ENCODE measurements at places on chromosomes 3 and 15. TPM values are rescaled to one million over a fixed set of nuclear protein-coding genes. Genes with fewer than 3 reads are reported as not detected.

TP63 gene
- 2.9 TPM for total RNA-seq

FBXW12 gene
- total RNA-seq, result 0.23 TPM

PPCDC gene
- 21.3 TPM for total RNA-seq

SLC28A2 gene
- 0.23 TPM for total RNA-seq

NR1D2 gene
- total RNA-seq, result 40.4 TPM

SLC30A4 gene
- 9.6 TPM for total RNA-seq

GPR62 gene
- 0.06 TPM for total RNA-seq

All from metanephros (tissue), 2 donors.